ENCODE measurements at places on chromosomes 11 and 22.

DNA sequence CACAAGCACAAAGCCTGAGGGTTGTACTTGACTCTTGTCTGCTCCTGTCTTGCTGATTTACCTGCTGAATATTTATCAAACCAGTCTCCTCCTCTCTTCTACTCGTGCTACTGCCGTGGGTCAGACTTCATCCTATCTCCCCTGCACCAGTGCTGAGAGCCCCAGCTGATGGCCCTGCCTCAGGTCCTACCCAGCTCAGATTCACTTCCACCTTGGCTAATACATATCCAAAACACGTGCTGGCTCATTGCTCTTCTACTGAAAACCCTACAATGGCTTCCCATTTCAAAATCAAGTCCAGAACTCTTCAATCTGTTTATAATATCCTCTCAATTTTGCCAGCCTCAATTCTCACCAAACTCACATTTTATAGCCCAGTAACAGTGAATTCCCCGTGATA, 48.3 kb downstream of the RAB30 start:
- no peak for DNase-seq

GRCh38 chr22:31044262-31044861, 36.8 kb upstream of the SMTN start:
- DNase-seq: no peak

- no peak for DNase-seq
Measured at GRCh38 chr11:103699656-103700055, 336.8 kb upstream of the DDI1 start.

- DNase-seq: no peak
Measured at GRCh38 chr11:80388130-80388529, 947.3 kb upstream of the TENM4 start.

GRCh38 chr11:102435688-102436087, 16.9 kb downstream of the TMEM123 start:
- no peak for DNase-seq

GRCh38 chr11:62923601-62924411, 2.6 kb upstream of the CHRM1 start:
- no peak for DNase-seq

- no peak for DNase-seq
Measured at GRCh38 chr11:122074022-122074421, 42.0 kb downstream of the BLID start.

DNA sequence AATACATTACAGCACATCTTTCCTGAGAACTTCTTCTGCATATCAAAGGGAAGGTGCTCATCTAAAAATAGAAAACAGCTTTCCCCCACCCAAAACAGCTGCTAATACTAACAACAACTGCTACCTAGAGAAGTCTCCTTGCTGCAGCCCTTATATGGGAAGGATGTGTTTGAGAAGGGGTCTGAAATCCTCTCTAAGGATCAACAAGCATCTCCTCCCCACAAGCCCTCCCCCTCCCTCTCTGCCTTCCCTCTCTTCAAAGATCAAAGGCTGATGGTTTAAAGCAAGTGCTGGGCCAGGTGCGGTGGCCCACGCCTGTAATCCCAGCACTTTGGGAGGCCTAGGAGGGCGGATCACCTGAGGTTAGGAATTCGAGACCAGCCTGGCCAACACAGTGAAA, 33.5 kb downstream of the SCUBE2 start:
- no peak for DNase-seq

GRCh38 chr22:19576460-19577421, 52.5 kb upstream of the CLDN5 start:
- peak; percentile 75 for DNase-seq

DNA sequence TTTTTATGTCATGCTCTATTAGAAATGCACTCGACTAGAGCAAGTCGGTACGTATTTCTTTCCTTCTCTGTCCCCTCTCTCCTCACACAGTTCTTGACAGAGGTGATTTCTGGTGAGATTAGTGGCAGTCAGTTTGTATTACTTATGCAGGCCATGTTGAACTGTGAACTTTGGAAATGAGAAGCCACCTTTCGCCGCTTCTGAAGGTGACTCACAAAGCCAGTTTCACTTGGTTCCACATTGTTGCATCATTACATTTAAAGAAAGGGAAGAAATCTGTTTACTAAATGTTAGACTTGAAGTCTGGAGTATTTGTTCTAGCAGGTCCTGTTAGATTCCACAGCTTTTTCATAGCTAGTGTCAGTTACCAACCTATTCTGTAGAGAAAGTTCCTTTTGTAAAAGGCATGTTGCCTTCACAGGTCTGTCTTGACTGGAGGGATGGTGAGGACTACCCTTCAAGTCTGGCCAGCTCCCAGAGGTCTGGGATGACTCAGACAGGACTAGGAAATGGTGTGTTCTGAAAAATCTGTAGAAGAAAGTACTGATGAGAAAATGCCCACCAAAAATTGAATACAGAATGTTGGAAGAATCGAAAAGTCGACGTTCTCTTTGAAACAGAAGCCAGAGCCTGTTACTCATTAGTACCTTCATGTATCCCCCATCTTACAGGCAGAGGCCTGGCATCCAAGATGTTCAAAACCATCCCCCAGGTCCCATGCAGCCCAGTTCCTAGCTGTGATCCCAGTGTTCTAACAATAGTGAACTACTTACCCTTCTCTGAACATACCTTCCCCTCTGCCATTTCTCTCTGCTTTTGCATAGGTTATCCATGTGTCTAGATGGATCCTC, 181.4 kb downstream of the DBX1 start:
- DNase-seq: no peak

DNA sequence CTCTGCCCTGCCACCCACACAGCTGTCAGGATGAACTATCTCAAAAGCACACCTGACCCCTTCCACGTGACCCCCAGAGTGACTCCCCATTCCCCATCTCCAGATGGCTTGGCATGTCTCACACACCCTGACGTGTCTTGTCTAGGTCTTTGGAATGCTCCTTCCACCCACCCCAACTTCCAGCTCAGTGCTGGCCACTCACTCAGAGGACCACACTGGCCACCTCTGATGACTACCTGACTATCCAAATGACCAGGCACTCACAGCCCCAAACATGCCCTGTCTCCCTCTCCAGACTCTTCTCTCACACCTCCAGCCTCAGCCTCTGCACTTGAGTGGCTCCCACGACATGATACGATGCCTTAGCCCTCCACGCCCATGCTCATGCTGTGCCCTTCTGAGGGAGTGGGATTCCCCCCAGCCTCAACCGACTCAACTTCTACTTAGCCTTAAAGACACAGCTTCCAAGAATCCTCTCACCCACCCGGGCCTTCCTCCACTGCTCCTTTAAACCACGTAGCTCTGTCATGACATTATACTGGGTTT, 259.4 kb downstream of the BUD13 start:
- no peak for DNase-seq

- DNase-seq: no peak
Measured at GRCh38 chr22:47678636-47679287, 916.3 kb downstream of the TBC1D22A start.

DNA sequence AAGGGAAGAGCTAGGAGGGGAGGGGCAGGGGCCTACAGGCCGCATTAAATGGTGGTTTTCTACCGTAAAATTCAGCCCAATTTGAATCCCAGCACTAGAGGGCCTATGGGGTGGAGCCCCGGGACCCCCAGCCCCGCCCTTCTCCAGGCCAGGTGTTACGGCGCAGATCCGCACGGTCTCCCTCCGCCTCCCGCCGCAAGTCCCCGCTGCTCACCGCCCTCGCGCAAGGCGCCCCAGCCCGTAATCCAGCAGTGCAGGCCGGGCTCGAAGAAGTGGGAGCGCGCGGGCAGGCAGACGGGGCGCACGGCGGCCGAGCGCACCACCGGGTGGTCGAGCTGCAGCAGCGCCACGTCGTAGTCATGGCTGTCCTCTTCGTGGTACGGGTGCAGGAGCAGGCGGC, 17.3 kb downstream of the KCTD17 start:
- DNase-seq: no peak

GRCh38 chr11:93517041-93517440, 26.1 kb downstream of the SMCO4 start:
- no peak for DNase-seq

GRCh38 chr11:122917311-122917710, 34.8 kb downstream of the JHY start:
- no peak for DNase-seq

GRCh38 chr22:30423301-30423958, 2.1 kb upstream of the MTFP1 start:
- peak; percentile 60 for DNase-seq

GRCh38 chr11:61120706-61121191, 18.5 kb downstream of the CD5 start:
- no peak for DNase-seq

GRCh38 chr11:9783986-9784385, 120.1 kb downstream of the SWAP70 start:
- no peak for DNase-seq

DNA sequence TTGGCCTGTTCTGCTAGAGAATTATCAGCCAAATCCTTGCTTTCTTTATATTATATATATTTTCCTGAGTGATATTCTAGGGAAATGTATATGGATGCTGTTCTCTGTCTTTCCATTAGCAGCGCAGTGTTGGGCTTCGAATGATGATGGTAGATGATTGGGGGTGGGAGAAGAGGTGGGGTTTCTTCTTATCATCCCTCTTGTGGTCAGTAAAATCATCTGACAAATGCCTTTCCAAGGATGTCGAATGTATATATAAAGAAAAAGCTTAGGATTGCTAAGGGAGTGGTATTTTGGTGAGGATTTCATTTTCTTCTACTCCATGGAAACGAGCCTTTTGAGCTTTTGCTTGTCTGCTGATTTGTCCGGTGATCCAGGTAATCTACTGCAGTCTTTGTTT, 48.9 kb downstream of the ARHGEF12 start:
- no peak for DNase-seq

- DNase-seq: no peak
Measured at GRCh38 chr11:72001834-72002591, 3.3 kb downstream of the IL18BP start.

DNA sequence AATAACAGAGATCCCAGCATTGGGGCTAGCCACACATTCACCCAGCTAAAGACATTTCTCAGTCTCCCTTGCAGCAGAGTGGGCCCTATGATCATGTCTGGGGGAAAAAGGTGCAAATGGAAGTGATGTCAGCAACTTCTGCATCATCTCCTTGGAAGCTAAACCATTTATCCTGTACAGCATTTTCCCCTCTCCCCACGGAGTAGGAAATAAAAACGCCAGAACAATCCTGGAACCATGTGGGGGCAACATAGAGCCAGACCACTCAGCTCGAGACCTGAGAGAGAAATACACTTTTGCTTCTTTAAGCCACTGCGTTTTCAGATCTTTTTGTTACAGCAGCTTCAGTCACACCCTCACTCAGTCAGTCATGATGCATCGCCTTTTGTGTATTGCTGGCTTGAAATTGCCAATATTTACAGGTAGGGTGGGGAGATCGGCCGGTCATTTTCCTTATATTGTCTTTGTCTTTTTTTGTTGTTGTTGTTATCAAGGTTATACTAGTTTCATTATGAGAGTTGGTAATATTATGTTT, 9.1 kb upstream of the RAC2 start:
- peak; percentile 7 for DNase-seq

DNA sequence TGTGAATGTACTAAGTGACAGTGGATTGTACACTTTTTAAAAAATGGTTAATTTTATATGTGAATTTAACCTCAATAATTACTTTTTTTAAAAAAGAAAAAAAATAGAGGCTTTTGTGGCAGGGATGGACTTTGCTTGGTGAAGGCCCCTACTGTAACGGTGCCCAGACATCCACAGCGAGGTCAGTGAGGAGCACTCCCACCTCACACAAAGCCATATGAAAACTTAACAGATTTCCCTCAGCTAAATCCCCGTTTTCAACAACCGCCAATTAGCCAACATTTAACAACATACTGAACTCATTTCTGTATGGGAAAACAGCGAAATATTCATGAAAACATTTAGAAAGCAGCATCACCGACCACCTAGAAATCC, 642 bp upstream of the C11orf58 start:
- no peak for DNase-seq

GRCh38 chr11:29963796-29964195, 53.0 kb downstream of the KCNA4 start:
- no peak for DNase-seq

GRCh38 chr22:26259510-26259909, 90.2 kb downstream of the SEZ6L start:
- DNase-seq: no peak

DNA sequence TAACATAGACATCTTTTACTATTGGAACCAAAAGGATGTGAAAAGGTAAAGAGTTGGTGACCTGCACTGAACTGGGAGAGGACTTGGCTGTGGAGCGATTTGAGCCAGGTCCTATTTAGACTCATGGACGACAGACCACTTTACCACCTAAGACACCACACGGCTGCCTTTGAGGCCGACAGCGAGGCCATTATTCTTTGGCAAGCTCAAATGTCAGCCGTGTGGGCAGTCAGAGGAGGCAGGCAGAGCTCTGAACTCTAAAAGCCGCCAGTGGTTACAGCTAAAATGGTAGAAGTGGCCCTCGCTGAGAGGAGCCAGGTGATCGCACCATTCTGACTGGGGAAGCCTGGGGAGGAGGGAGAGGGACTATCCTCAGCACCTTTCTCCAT, 50.5 kb downstream of the SCUBE1 start:
- DNase-seq: no peak

- no peak for DNase-seq
Measured at GRCh38 chr11:103737037-103737622, 299.3 kb upstream of the DDI1 start.

DNA sequence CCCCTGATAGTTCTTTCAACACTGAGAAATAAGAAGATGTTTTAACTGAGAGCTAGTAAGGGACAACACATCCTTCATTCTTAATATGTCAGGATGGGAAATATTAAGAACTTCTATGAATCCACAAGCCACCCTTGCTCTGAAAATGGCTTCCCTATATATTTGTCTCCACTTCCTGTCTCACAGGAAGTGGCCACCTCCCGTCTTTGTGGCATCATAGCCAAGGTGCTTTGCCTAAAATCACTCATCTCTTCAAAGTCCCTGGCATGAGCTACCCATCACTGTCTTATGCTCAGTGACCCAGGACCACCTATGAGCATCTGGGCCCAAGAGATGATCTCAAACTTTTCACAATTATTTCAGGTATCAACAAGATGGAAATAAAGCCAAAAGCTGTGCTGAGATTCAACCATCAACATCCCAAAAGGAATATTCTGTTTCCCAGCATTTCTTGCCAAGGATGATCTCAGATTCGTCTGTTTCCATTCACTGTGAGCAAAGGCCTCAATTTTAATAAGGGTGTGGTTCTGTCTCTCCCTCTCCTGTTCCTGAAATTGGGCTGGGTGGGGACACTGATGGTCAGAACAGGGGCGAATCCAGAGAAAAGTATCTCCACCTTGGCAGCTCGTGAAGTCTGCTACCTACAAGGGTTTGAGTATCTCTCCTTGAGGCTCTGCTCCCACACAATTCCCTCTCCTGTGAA, 493.9 kb downstream of the MN1 start:
- DNase-seq: no peak

- DNase-seq: no peak
Measured at GRCh38 chr11:127114035-127114434, 113.5 kb upstream of the KIRREL3 start.

DNA sequence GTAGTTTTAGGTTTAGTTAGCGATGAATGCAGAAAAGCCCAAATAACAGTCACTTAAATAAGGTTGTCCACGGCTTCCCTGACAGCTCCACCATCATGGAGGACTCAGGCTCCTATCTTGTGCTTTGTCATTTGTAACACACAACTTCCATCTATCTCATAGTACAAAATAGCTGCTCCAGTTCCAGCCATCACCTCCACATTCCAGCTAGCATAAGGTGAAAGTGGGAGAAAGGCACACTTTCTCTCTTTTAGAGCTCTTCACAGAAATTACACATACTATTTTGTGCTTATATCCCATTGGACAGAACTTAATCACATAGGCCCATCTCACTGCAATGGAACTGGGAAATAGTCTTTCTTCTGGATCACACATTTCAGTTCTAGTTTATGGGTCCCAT, 8.7 kb downstream of the THY1 start:
- no peak for DNase-seq
